MCF 10A (cell line): ENCODE measurements at places on chromosomes 7 and 10.

GRCh38 chr7:17144322-17144721 lies 154.1 kb upstream of the AHR start:
- peak; percentile 64 for DNase-seq

- DNase-seq, result no peak
These were observed 9.5 kb upstream of the LMTK2 start for GRCh38 chr7:98097042-98097645.

DNA sequence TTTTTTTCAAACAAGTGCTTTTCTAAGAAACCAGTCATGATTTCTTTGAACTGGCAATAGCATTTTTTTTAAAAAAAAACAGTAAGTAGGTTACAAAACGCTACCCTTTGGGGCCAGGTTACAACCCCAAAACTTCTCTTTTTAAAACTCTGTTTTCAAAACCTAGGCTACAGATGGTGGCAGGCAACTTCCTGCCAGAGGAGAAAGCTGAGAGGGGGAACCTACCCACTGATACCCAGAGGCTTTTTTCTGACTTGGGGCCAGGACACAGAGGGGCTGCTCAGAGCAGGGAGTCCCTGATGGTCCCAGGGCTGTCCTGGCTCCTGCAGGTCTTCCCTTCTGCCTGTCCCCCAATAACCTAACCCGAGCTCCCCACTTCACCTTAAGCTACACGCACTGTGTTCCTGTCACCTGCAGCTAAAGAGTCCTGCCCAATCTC lies 6.9 kb downstream of the STN1 start:
- no peak for DNase-seq

DNA sequence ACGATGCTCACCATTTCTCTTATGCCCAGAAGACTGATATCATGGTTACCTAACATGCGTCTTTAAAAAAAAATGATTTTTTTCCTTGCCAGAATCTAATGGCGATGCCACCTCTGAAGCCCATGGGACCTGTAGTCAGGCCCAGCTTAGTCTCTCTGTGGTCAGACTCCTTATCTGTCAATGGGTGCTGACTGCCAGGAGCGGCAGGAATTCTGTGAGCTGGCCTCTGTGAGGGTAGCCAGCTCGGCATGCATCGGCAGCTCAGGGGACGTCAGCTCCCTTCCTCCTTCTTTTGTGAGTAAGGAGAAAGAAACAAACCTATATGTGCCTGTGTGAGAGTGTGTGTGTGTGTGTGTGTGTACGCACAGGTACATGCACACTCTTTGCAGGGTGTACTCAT lies 49.9 kb upstream of the ZRANB1 start:
- no peak for DNase-seq

DNA sequence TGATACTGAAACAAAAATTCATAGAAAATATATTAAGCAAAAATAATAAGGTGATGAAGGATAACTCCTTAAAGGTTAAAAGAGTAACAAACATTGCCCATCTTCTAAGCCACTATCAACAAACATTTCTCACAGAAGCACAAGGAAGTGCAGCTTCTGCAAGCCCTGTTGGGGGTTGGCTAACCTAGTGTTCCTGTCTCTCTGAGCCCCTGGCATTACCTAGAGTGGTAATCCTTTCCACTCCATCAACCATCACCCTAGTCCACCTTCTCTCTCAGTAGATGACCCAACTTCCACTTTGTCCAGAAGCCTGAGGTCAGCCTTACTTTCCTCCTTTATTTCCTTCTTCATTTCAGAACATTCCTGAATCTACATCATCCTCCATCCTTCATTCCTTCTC lies 59.7 kb downstream of the HIPK2 start:
- DNase-seq, result no peak

DNA sequence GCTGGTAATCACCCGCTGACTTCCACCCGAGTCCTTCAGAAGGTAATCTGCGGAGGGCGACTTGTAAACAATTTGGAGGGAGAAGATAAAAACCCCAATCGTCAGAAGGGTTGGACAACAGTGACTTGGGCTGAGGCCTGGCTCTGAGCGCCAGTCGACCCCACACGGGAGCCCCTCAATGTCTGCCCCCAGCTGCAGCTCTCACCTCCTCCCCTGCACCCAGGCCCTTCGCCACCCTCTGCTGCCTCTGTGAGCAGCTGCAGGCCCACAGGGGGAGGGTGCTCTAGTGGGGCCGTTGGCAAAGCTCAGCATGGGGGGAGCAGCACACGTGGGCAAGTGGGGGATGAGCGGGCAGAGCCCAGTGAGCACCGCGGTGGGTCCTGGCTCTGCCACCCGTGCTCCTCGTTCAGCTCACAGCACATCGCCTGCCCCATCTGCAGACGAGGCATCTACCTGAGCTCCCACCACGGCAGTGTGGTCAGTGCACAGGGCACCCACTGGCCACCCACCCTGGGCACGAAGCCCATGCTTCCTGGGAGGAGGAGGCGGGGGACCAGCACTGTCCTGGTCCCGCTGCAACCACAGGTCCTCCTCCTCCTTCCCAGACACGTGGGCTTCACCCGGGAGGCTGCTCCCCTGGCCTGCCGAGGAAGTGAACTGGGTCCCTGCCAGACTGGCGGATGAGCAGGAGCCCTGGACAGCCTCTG lies 280.5 kb downstream of the ELFN1 start:
- no peak for DNase-seq

GRCh38 chr7:22989643-22990587 lies 24.0 kb downstream of the HYCC1 start:
- no peak for DNase-seq

DNA sequence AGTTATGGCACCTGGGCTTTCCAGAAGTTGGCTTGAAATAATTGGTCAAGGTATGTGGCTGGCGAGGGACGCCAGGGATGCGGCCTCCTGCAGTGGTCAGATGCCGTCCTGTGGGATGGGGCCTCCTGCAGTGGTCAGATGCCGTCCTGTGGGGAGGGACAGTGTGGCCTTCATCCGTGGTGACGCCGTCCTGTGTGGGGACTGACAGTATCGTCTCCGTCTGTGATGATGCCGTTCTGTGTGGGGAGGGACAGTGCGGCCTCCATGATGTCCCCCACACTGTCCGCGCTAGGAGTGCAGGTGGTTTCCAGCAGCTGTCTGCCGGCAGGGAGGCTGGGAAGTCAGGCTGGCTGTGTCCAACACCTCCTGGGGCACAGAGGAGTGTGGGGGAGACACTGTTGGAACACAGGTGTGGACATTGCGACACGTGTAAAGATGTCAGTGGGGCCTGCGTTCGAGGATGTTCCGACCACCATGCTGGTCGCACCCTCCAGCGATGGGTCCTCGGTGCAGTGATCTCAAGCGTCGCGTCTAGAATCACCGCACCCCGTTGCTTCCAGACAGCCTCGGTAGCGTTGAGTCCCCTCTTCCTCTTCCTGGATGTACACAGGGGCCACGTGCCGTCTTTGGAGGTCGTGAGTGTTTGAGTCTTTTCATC lies 52.6 kb downstream of the INPP5A start:
- no peak for DNase-seq

GRCh38 chr7:116782177-116782711 lies 80.1 kb upstream of the CAPZA2 start:
- no peak for DNase-seq
